HFFc6 (cell line): ENCODE measurements at places on chromosomes 6 and 20. TPM values are rescaled to one million over a fixed set of nuclear protein-coding genes. Genes with fewer than 3 reads are reported as not detected.

Gene GUCA1A
- not detected in 3 replicates for total RNA-seq

Gene ATF6B
- 80.8 to 89.5 TPM (median 86.5 TPM) in 3 replicates for total RNA-seq

Gene MCCD1
- total RNA-seq = not detected in 3 replicates

Gene RIMS1
- 1.7 to 2.7 TPM (median 2.5 TPM) in 3 replicates for total RNA-seq

Gene BANF2
- total RNA-seq = not detected in 3 replicates

Gene CCM2L
- total RNA-seq = not detected in 3 replicates

Gene GPLD1
- 0.18 to 0.55 TPM (median 0.36 TPM) in 3 replicates for total RNA-seq

Gene BPIFB4
- not detected in 2 replicates for total RNA-seq

Gene TNFRSF21
- total RNA-seq = 1.6 to 20.4 TPM (median 18.0 TPM) in 3 replicates

Gene IMPG1
- total RNA-seq = not detected in 3 replicates

Gene NRSN1
- total RNA-seq = not detected in 3 replicates

Gene KCNK16
- not detected in 2 replicates for total RNA-seq

Gene NT5E
- total RNA-seq = 253 to 351 TPM (median 303 TPM) in 3 replicates

Gene EXOC2
- 19.1 to 19.8 TPM (median 19.4 TPM) in 3 replicates for total RNA-seq

Gene GRM4
- total RNA-seq = not detected in 3 replicates

Gene SLC22A16
- total RNA-seq = 0.21 TPM in 1 of 3 replicates, not detected in the others

Gene RIPOR2
- total RNA-seq = 8.3 to 19.9 TPM (median 9.1 TPM) in 3 replicates

Gene MATN4
- total RNA-seq = not detected in 3 replicates

Gene SIRT5
- 6.1 to 6.2 TPM (median 6.2 TPM) in 3 replicates for total RNA-seq

Gene SGK2
- 0.27 TPM in 1 of 3 replicates, not detected in the others for total RNA-seq

Gene MYLK2
- 0.14 to 0.25 TPM (median 0.18 TPM) in 3 replicates for total RNA-seq

Gene DSP
- 36.5 to 62.9 TPM (median 61.0 TPM) in 3 replicates for total RNA-seq

Gene ROS1
- 0.06 and 0.08 TPM in 2 replicates for total RNA-seq

Gene PCK1
- total RNA-seq = not detected in 3 replicates

Gene CFAP61
- 0.26 TPM in 1 of 3 replicates, not detected in the others for total RNA-seq

Gene VSX1
- total RNA-seq = not detected in 3 replicates

Gene FAM217A
- not detected in 3 replicates for total RNA-seq

Gene SLC13A3
- total RNA-seq = 3.0 and 3.4 TPM in 2 replicates

Gene SRMS
- total RNA-seq = not detected in 3 replicates

Gene TP53TG5
- not detected in 3 replicates for total RNA-seq

Gene HLA-G
- 0.20 TPM in 1 of 2 replicates, not detected in the other for total RNA-seq

Gene KIF25
- not detected in 3 replicates for total RNA-seq

Gene FOXQ1
- 0.72 to 3.2 TPM (median 1.3 TPM) in 3 replicates for total RNA-seq

Gene HLA-DPA1
- 1.6 to 3.9 TPM (median 3.2 TPM) in 3 replicates for total RNA-seq

Gene TMEM151B
- total RNA-seq = not detected in 3 replicates

Gene TFAP2C
- 1.9 to 4.1 TPM (median 3.4 TPM) in 3 replicates for total RNA-seq

Gene LY86
- not detected in 2 replicates for total RNA-seq

Gene ARFGEF3
- total RNA-seq = 0.05 to 0.18 TPM (median 0.07 TPM) in 3 replicates

Gene RAB23
- 24.8 and 28.2 TPM in 2 replicates for total RNA-seq

Gene SLC9A8
- 6.7 to 7.2 TPM (median 7.0 TPM) in 3 replicates for total RNA-seq

Gene CRISP1
- not detected in 2 replicates for total RNA-seq

Gene ADGRG6
- 27.4 and 71.0 TPM in 2 replicates for total RNA-seq

Gene SRSF12
- total RNA-seq = not detected in 2 replicates

Gene MAS1L
- not detected in 3 replicates for total RNA-seq

Gene SYCP2L
- not detected in 2 replicates for total RNA-seq
